ENCODE measurements at places on chromosomes 16 and 17.
A peak's percentile ranks its signal among the peaks of the same experiment; 100 is the strongest.

GRCh38 chr16:4015275-4016004 is 100.8 kb downstream of the ADCY9 start:
- DNase-seq: no peak

DNA sequence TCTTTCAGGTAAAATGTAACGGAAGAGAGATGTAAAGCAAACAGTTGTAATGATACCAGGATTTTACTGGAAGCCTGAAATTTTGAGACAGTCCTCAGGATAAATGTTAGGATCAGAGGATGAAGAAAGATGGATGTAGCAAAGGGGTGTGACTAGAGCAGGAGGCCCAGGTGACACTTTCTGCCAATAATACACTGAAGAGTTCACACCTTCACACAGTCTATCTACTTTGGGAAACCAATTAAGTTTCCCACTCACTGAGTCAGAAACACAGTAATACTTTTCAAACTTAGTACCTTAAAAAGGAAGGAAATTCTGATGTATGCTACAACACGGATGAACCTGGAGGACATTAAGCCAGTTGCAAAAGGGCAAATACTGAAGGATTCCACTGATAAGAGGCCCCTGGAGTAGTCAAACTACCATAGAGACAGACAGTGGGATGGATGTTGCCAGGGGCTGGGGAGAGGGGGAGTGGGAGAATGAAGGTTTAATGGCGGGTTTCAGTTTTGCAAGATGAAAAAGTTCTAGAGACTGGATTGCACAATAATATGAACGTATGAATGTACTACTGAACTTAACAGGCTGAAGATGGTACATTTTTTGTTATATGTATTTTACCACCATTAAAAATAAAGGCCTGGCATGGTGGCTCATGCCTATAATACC is 62.3 kb downstream of the CYTH1 start:
- no peak for DNase-seq

GRCh38 chr16:23944381-23944780 is 108.6 kb downstream of the PRKCB start:
- no peak for DNase-seq

GRCh38 chr17:14871921-14872320 is 393.2 kb downstream of the PMP22 start:
- no peak for DNase-seq

- peak; percentile 72 for DNase-seq
Measured at GRCh38 chr17:37489197-37490001, at the start of gene DUSP14. TSS of gene DUSP14 (plus strand) at chr17:37489891. CDS start at chr17:37512273, 22,382 bp downstream.

GRCh38 chr16:86088816-86089215 is 189.9 kb downstream of the IRF8 start:
- no peak for DNase-seq

GRCh38 chr17:43030137-43030767 is 5.2 kb downstream of the RND2 start:
- DNase-seq: no peak

DNA sequence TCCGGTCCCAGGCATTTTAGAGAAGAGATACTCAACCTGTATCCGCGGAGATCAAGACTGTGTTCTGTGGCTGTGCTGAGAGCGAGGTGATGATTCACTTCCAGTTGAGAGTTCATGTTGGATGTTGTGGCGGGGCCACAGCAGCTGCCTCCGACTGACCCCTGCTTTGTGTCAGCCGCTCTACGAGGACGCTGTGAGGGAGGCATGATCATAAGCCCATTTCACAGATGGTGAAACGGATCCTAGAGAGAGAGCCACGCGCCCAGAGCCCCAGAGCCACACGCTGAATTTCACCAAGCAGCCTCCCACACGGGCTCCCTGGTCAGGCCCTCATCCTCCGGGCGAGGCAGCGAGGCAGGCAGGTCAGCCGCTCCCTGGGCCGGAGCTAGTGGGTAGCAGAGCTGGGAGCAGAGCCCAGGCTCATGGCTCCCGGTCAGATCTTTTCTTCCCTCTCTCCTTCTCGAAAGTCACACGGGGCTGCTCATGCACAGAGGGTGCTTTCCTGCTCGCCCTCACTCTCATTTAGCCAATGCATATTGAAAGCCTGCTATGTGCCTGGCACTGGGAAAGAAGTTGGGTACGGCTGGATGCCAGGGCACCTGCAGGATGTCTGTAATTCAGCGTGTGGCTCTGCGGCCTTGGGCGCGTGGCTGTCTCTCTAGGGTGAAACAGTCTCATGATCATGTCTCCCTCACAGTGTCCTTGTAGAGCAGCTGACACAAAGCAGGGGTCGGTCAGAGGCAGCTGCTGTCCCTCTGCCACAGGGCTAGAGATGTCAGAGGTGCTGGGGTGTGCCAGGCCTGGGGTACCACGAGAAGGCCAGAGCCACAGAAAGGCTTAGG is 155.6 kb upstream of the CHMP6 start:
- no peak for DNase-seq

GRCh38 chr17:14768923-14769322 is 468.0 kb downstream of the HS3ST3B1 start:
- no peak for DNase-seq

DNA sequence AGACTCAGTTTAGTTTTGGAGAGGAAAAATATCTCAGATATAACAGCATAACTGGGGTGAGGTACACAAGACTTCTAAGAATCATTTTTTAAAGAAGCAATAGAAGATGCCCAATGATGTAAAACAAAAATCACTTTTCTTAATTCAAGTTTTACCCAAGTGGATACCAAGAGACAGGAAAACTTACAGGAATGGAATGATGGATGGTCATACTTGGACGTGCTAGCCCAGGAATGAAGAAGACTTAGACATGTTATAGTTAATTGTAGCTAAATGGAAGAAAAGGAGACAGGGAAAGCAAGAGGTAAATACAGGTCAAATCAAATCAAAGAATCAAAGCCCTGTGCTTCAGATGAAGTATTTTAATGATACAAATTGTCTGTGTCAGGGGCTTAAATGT is 312.7 kb upstream of the KCNJ16 start:
- no peak for DNase-seq

GRCh38 chr16:85055493-85056210 is 28.1 kb downstream of the KIAA0513 start:
- DNase-seq: peak; percentile 86

DNA sequence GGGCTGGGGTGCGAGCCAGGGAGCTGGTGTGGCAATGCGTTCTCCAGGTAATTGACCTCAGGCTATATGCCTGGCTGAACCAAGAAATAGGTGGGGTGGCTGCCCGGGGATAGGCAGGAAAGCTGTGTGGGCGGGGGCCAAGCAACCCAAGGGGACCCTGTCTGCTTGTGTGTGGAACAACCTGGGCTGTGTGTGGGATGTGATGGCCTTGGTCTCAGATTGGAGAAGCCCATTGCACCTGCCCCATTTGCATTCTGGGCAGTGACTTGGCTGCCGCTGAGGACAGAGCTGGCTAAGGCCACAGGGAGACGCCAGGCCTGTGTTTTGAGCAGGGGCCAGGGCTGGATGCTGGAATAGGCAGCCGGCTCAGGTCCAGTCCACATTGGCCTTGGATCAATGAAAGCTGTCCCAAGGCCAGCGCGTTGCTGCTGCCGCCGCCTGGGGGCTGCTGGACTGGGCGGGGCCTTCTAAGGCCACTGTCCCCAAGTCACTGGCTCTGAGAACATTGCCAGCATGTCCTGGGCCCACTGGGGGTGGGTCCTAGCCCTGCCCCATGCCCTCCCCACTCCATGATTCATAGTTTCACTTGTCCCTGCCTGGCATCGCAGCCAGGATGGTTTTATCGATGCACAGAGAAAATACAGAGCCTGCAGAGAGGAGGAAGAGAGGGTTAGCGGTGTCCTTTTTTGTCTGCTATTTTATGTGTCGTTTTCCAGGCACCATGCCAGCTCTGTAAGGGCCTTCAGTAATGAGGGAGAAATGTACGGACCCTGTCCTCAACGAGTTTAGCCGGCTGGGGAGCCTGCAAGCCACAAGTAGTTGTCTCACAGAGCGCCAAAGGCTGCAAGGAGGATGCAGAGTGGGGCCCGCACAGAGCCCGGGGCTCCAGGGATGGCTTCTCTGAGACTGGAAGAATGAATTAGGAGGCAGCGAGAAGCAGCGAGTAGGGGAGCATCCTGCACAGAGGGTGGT is 43.9 kb downstream of the NKD1 start:
- DNase-seq: no peak

DNA sequence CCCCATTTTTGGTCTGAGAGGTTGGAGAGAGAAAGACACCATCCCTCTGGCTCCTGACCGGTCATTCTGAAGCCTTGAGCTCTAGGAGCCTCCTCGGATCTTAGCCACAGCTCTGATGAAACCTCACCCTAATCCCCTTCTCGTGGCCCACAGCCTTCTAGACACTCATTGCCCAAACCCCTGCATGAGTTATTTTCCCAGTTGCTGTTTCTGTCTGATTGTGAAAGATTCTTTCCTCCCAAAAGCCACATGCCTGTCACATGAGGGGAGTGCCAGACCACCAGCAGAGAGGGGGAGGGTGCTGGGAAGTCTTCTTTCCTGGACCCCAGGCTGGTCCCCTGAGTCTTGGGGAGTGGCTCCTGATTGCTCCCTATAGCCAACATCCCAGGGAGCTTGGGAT is 17.6 kb upstream of the ABR start:
- no peak for DNase-seq

GRCh38 chr17:79696610-79696982 is 34.1 kb upstream of the ENPP7 start:
- DNase-seq: no peak

GRCh38 chr17:65947831-65948230 is 244.1 kb downstream of the CEP112 start:
- DNase-seq: no peak

GRCh38 chr16:87414251-87414680 is 22.1 kb downstream of the MAP1LC3B start:
- DNase-seq: peak; percentile 67

- no peak for DNase-seq
Measured at GRCh38 chr16:63921737-63922295, 1200.0 kb downstream of the CDH11 start.

GRCh38 chr17:50931144-50931908 is 65.2 kb upstream of the TOB1 start:
- peak; percentile 69 for DNase-seq
